ENCODE measurements at places on chromosomes 16 and 17.

GRCh38 chr17:16880843-16881230 is 91.1 kb downstream of the TNFRSF13B start:
- no peak for DNase-seq

DNA sequence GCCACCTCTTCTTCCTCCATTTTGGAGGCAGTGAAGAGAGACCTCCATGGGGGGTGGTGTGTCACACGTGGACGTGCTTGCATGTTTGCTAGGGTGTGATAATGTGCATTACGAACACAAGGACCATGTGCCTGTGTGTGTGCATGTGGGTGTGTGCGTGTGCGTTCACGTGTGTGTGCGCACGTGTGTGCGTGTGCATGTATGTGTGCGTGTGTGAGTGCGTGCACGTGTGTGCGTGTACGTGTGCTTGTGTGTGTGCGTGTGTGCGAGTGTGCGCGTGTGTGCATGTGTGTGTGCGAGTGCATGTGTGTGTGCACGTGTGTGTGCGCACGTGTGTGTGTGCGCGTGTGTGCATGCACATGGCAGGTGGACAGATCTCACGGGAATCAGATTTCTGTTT is 29.5 kb downstream of the RNF213 start:
- no peak for DNase-seq

GRCh38 chr17:10109146-10109545 is 89.3 kb downstream of the GAS7 start:
- DNase-seq = no peak

DNA sequence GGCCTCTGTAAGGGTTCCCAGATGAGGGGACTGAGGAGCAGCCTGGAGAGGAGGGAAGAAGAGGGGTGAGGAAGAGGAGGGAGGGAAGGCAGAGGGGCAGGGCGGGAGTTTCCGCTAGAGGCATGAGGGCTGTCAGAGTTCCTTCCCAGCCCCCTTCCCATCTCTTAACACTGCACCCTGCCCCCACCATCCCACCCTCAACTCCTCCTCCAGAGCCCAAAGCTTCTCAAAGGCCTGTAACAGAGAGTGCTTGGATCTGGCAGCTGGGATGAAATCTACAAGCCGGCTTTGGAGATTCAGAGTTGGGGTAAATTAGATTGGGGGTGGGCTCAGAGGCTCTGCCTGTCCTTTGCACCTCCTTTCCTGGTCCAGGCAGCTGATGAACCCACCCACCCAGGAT is 57.3 kb upstream of the DLX4 start:
- DNase-seq = no peak

GRCh38 chr16:17358355-17358754 is 112.4 kb downstream of the XYLT1 start:
- no peak for DNase-seq

DNA sequence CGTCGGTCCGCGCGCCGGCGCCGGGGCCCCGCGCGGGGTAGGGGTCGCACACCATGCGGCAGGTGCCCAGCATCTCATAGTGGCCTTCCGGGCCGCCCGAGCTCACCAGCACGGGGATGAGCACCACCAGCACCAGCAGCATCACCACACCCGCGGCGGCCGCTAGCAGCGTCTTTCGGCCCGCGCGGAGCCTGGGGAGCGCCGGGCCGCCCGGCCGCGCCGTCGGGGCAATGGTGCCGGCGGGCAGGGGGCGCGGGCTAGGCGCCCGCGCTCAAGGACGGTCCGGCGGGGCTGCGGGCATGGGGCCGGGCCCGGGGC is 237 bp downstream of the C1QL1 start:
- DNase-seq = no peak

DNA sequence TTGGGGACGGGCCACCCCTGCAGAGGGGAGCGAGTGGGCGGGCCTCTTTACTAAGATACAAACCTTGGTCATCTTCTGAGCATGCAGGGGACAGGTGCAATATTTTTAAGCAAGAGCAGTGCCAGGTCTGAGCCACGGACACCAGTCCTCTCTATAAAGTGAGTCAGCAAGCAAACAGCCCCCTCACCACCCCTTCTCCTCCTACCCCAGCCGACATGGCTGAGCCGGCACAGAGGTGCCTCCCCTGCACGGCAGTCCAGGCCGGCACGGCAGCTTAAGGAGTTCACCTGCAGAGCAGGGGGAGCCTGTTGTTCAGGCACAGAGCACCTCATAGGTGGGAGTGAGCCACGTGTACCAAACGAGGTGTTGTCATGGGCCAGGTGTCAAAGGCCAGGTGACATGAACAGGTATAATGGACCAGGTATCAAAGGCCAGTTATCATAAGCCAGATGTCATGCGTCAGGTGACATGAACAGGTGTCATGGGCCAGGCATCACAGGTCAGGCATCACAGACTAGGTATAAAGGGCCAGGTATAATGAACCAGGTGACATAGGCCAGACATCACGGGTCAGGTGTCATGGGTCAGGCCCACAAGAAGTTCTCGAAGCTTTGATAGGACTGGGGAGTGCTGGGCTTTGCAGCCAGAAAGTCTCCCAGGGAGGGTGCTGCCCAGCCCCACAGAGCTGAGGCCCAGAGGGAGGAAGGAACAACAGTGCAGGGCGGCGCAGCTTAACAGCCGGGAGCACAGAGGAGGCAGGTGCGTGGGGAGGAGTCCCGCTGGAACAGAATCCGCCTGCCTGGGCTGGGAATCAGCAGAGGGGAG is 42.6 kb upstream of the ZNF469 start:
- no peak for DNase-seq

DNA sequence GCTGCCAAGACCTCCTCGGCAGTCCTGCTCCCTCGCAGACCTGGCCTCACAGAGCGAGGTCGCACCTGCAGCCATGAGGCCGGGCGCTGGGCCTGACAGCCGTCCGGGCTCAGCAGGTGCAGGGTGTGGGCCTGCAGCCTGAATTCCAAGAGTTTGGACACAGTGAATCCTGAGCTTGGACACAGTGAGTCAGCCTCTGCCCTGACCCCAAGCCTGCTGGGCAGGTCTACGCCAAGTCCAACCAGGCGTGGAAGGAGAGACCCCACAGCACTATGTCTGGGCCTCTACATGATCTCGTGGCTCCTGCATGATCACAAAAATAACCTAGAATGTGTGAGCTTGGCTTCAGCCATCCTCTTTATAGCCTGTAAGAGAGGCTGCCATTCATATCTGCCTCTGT is 121.0 kb downstream of the C16orf95 start:
- no peak for DNase-seq

DNA sequence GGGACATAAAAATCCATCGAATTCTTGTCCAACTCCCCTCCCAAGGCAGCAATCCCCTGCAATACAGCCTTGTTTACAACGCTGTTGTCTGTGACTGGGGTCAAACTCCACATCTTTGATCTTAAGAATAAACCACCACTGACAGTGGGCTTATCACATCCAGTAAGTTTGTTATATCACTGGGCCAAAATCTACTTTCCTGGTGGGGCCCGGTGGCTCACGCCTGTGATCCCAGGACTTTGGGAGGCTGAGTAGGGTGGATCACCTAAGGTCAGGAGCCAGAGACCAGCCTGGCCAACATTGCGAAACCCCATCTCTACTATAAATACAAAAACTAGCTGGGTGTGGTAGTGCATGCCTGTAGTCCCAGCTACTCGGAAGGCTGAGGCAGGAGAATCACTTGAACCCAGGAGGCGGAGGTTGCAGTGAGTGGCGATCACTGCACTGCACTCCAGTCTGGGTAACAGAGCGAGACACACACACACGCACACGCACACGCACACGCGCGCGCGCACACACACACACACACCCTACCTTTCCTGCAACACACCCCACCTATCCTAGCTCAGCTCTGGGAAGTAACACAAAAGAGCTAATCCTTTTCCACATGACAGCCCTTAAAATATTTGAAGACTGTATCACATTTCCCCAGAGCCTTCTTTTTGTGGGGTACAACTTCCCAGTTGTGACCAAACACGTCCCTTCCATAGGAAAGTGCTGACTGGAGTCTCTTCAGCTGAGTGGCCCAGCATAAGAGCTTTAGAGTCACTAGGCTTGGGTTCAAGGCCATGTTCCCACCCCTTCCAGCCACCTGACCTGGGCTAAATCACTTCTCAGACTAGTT is 20.9 kb upstream of the ABCC1 start:
- no peak for DNase-seq

- no peak for DNase-seq
These were observed 2.3 kb downstream of the RND2 start for GRCh38 chr17:43027091-43028032.

DNA sequence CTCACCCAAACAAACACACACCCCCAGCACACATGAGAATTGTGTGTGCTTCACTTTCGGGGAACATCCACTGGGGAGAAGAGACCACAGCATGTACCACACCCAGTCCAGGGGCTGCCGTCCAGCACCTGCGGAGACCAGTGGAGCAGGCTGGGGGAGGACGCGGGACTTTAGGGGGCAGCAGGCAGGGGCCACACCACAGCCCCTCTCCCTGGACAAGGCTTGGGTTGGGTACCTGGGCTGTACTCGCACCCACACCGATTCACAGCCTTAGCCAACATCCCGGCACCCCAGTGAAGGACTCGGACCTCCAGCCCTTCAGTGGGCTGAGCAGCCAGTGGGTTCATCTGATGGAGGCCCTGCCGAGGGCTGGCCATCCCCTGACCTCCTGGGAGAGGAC is 63.3 kb downstream of the RBFOX3 start:
- no peak for DNase-seq

GRCh38 chr16:77793417-77793816 is 5.1 kb downstream of the VAT1L start:
- no peak for DNase-seq
